NCI-H187 (cell line): ENCODE measurements at places on chromosomes 7 and 10.

DNA sequence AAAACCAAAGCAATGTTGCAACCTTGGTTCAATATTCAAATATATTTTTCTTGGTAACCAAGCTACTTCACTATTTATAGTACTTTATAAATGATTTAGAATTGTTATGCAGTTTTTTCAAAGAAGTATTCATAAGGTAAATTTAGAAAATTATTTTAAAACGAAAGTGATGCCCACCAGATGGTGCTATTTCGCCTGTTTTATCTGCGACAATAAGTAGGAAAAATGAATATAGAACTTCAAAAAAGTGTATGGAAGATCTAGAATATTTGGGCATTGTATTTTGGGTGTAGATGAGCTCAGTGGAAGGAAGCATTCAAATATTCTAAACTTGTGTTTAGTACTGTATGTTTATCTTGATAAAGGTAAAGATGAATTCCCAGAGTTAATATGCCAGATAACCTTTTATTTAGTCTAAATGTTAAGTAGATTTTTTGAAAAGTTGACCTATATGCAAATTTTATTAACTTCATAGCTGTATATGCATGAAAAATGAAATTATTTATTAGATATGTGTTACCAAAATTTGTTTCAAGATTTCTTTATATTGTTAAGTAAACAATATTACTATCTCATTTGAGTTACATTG, 93.2 kb downstream of the ADK start:
- no peak for DNase-seq

DNA sequence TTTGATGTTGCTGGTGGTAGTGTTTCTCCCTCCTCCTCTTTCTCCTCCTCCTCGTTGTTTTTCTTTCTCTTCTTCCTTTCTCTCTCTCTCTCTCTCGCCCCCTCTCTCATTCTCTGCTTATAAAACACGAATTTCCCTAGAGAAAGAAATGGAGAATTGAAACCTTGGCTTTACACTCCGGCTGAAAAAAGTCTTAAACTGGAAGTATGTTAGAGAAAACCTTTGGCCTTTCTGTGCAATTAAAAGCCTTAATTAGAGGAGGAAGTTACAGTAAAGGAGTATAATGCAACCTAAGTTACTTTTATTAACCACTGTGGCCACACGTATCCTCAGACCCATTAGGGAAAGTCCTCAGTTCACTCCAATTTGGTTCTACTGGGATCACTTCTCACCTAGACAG, 501.7 kb upstream of the SORCS1 start:
- no peak for DNase-seq

DNA sequence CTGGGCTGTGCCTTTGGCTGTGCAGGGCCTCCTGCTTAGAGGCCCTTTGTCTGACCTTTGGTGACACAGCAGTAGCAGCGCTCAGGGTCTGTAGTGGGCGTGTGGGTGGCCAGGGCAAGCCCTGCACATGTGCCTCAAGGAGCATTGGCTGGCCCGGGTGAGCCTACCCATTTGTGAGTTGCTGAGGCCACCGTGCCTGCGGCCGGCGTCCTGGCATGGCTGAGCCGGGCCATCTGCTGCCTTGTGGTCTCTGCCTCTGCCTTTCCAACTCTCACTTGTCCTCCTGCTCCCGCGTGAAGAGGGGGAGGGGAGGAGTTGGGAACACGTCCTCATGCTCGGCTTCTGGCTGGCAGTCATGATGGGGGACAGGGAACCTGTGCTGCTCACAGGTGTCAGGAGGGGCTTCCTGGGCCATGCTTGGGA, 9.2 kb upstream of the ORAI2 start:
- no peak for DNase-seq

DNA sequence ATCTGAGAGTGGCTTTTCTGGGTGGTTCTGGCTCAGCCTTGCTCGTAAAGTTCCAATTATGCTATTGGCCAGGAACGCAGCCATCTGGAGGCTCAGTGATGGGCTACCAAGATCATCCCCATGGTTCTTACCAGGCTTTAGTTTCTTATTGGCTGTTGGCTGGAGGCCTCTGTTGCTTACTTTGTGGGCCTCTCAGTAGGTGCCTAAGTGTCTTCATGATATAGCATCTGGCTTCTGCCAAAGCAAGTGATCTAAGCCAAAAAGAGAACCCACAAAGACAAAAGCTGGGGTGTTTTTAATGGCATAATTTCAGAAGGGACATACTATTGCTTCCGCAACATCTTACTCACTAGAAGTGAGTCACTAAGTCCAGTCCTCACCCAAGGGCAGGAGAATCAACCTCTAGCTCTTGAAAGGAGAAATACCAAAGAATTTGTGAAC, 132.0 kb upstream of the MDFIC start:
- DNase-seq, result no peak

DNA sequence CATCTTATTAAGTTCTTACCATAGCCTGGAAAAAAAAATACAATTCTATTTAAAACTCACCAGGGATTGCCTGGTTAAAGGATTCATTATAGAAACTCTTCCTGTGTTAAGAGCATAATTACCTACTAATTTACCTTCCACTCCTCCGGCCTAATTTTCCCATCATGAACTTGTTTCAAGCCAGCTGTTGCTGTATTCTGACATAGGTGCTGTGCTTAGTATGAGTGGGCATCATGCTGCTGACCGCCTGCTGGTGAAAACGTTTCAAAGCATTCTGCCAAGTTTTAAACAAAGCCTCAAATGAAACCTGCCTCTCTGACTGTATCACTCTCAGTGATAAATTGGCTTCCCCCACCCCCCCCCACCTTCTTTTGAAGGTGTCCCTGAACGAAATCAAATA, 47.8 kb upstream of the KCNMA1 start:
- DNase-seq, result no peak

- no peak for DNase-seq
Measured at GRCh38 chr10:23013581-23014335, 81.6 kb upstream of the MSRB2 start.

GRCh38 chr10:123378302-123378701, 224.1 kb downstream of the BUB3 start:
- DNase-seq, result no peak

GRCh38 chr10:62638062-62638477, 166.4 kb upstream of the ADO start:
- no peak for DNase-seq

GRCh38 chr10:88883448-88883809, 3.4 kb downstream of the STAMBPL1 start:
- DNase-seq, result no peak

DNA sequence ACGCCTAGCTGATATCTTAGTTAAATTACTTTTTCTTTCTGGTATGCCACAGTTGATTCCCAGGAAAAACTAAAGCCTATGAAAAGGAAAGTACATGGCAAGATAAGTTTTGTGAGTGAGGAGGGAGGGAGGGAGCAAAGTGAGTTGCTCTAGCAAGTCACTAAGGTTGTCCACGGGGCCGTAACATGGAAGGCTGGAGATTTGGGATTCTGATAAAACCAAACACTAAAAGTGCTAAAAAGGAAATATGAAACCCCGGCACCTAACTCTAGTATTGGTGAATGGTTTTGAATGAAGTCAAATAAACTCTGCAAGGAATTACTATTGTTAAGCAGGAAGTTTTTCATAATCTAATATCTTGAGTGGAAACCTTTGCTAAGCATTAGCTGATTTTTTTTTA, 1.7 kb downstream of the AGR2 start:
- no peak for DNase-seq

- DNase-seq, result no peak
Measured at GRCh38 chr7:36355490-36355889, 34.2 kb upstream of the ANLN start.

DNA sequence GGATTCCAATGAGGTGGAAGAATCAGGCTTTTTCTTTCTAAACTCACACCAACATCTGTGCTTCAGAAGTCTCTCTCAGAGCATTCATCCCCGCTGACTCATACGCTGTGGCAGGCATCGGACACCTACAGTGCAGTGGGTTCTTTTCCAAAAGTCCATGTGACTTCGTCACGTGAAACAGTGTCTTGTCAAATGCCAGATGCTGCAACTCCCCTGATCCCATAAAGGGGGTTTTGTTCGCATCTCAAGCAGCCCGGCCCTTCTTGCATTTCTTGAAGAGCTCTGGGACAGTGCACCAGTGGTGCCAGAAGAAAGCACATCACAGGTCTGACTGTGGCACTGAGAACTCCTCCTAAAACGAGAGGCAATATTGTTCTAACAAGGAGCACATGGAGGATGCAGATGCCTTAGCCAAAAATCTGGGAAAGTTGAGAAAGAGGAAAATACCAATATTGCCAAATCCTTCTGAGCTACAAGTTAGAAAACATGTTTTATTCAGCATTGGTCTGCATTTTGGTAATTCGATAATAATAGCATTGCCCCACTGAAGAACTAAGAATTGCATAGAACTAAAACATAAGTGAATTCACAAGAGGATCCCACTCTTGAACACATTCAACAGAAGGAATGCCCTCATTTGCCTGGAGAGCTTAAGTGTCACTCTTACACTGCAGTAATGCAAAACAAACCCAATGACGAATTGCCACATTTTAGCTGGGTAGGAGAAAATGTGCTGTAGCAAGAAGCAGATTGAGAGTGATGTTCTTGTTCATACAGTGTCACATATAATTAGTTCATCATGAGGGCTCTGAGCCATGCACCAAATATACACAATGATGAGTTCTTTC, 204.4 kb downstream of the CXCL12 start:
- no peak for DNase-seq

DNA sequence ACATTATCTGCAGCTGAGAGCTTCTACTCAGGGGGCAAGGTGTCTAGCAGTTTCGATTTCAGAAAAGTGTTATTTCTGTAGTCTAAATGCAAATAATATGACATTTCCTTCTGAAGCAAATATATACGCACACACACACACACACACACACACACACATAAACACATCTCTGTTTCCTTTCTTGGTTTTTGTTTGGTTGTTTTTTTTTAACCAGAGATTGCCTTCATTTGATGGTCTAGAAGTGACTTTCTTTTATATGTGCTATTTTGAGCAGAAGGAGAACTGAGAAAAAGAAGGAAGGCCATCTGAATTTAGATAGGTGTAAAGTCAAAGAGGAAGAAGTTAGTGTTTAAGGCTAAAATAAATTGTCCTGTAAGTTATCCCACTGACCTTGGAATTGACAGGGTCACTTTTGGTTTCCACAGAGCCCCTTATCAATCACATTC, 142.2 kb downstream of the TRIL start:
- DNase-seq, result no peak

GRCh38 chr7:17329440-17329839, 31.0 kb downstream of the AHR start:
- DNase-seq, result no peak

DNA sequence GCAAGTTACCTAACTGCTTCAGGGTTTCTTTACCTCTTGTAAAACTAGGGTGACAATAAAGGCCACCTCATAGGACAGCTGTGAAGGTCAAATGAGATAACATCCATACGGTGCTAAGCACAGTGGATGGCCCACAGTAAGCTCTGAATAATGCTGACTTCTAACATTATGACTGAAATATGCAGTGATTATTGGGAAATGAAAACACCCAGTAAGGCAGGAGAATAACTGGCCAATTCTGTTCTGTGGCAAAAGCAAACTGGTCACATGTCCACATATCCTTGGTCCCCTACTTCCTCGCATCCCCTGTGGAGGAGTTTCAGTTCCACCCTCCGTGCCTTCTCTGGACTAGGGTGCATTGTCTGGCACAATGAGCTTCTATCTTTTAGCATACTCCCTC, 1.4 kb downstream of the CUBN start:
- DNase-seq, result no peak

- no peak for DNase-seq
Measured at GRCh38 chr7:2638224-2638991, 6.6 kb downstream of the TTYH3 start.

DNA sequence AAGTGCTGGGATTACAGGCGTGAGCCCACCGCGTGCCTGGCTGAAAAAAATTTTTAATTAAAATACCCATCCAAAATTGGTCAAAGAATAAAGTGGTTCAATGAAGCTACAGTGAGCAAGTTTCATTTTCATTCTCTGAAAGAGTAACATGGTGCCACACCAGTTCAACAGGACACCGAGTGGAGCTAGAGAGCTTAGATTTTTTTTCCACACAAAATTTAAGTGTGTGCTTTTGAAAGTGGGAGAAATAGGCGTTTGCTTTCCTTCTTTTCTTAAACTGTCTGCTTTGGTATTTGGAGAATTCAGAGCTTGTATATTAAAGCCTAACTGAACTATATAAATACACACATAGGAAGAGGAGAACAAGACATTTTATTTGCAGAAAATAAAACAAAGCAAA, 43.4 kb downstream of the BPGM start:
- no peak for DNase-seq

GRCh38 chr10:110479710-110480109, 18.0 kb upstream of the DUSP5 start:
- no peak for DNase-seq

DNA sequence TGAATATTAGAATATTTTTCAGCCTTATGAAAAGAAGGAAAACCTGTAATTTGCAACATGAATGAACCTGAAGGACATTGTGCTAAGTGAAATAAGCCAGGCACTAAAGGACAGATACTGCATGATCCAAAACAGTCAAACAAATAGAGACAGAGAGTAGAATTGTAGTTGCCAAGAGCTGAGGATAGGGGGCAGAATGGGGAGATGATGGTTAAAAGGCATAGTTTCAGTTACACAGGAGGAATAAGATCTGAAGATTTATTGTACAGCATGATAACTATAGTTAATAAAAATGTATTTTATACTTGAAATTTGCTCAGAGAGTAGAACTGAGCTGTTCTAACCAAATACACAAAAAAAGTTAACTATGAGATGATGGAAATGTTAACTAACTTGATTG, 149.0 kb upstream of the TMEM106B start:
- no peak for DNase-seq

DNA sequence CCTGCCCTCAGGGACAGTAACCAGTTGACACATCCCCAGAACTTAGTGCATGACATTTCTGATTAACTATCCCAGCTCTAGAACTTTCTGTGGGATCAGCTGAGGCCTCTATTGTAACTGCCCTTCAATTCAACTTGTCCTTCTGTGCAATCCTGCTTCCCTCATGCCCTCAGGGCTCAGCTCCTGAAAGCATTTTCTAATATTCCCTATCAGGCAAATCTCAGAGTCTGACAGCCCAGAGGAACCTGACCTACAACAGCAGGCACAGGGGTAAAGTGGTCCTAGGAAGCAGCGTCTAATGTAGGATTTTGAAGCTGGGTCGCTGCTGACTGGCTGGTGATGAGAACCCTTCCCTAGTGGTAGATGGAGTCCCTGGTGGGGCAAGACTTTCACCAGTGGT, 13.6 kb upstream of the STN1 start:
- DNase-seq, result no peak

- DNase-seq, result no peak
Measured at GRCh38 chr7:131370523-131370968, 42.9 kb downstream of the MKLN1 start.

- no peak for DNase-seq
Measured at GRCh38 chr10:13271552-13272163, 28.2 kb downstream of the PHYH start.

- no peak for DNase-seq
Measured at GRCh38 chr7:99428972-99429566, 9.5 kb downstream of the PTCD1 start.
